ENCODE measurements at places on chromosomes 16 and 17. TPM values are rescaled to one million over a fixed set of nuclear protein-coding genes. Genes with fewer than 3 reads are reported as not detected.

The SCN4A gene
- 0.01 TPM for polyA plus RNA-seq

The CTDNEP1 gene
- polyA plus RNA-seq, result 110 TPM

The PKMYT1 gene
- polyA plus RNA-seq, result 44.5 TPM

The PHKG2 gene
- 29.2 TPM for polyA plus RNA-seq

The ZFHX3 gene
- polyA plus RNA-seq, result 1.5 TPM

The TK2 gene
- 15.7 TPM for polyA plus RNA-seq

The SARM1 gene
- polyA plus RNA-seq, result 0.97 TPM

The IKZF3 gene
- not detected for polyA plus RNA-seq

The RASL10B gene
- polyA plus RNA-seq, result 0.07 TPM

The ZKSCAN2 gene
- 1.4 TPM for polyA plus RNA-seq

The NPIPB6 gene
- 0.25 TPM for polyA plus RNA-seq

The PIGS gene
- 59.1 TPM for polyA plus RNA-seq

The KRTAP3-1 gene
- polyA plus RNA-seq, result not detected

The TBC1D3E gene
- polyA plus RNA-seq, result not detected

The EMC6 gene
- polyA plus RNA-seq, result 61.8 TPM

The POLG2 gene
- polyA plus RNA-seq, result 5.1 TPM

The AIPL1 gene
- polyA plus RNA-seq, result not detected

The DNAAF1 gene
- polyA plus RNA-seq, result not detected

The TNFSF12 gene
- polyA plus RNA-seq, result 2.1 TPM

The ACSM3 gene
- polyA plus RNA-seq, result 0.39 TPM

The PMP22 gene
- polyA plus RNA-seq, result 23.4 TPM

The LRRC37A gene
- polyA plus RNA-seq, result 0.35 TPM

The OSGIN1 gene
- polyA plus RNA-seq, result 4.2 TPM

The ELAC2 gene
- 88.5 TPM for polyA plus RNA-seq

The SLC12A3 gene
- polyA plus RNA-seq, result 0.02 TPM

The C1QTNF8 gene
- polyA plus RNA-seq, result not detected

The LAT gene
- 1.5 TPM for polyA plus RNA-seq

The SAT2 gene
- 18.3 TPM for polyA plus RNA-seq

The CPHXL2 gene
- not detected for polyA plus RNA-seq

The GNPTG gene
- polyA plus RNA-seq, result 37.2 TPM

The AOC3 gene
- polyA plus RNA-seq, result 0.25 TPM

The TERB1 gene
- 0.05 TPM for polyA plus RNA-seq

The SLC5A2 gene
- polyA plus RNA-seq, result 0.17 TPM

The TMC8 gene
- polyA plus RNA-seq, result 0.06 TPM

The GDPD1 gene
- polyA plus RNA-seq, result 0.87 TPM

The NPIPA5 gene
- polyA plus RNA-seq, result 0.42 TPM

The GPS2 gene
- polyA plus RNA-seq, result 62.1 TPM
